ENCODE measurements at places on chromosomes 7 and 10. TPM values are rescaled to one million over a fixed set of nuclear protein-coding genes. Genes with fewer than 3 reads are reported as not detected.

DNA sequence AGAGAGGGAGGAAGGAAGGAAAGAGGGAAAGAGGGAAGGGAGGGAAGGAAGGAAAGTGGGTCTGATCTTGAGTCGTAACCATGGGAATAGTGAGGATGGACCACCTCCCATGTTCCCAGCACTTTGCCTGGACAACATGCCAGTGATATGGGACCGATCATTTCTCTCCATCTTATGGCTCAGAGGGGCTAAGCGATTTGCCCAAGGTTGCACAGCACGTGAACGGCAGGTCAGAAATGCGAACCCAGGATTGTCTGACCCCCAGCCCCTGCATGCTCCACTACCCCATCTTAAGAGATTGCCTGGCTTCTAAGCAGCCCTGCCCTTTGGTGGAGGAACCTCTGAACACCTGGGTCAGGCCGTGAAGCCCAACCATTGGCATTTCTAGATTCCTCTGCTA, 109.0 kb upstream of the CARD11 start:
- DNase-seq: no peak

DNA sequence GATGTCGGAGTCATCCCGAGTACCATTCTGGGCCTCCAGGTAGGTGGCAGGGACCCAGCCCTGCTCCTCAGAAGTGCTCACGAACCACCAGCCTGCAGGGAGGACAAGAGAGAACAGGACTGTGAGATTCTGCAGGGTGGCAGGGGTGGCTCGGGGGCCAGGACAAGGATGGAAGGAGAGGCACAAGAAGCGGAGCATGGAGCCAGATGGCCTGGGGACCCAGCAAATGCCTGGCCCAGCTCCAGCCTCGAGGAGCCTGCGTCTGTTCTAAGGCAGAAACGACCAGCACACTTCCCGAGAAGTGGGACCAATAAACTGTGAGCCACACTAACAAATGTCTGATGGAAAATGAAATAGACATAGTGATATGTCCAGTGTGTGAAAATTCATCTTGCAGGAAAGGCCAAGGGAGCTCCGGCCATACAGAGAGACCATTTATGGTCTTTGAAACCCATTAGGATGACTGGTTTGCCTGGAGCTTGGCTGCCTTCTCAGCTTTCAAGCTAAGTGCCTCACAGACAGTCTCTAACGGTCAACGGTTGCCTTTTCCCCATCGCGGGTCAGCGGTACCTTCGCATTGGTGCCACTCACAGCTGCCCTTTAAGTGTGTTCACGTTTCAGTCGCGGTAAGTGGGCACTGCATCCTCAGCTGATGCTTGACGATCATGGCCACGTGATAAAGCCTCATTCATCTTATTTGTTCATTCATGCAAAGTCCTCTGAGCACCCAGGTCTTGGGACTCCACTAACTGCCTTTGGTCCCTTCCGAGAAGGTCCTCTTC, 133.8 kb downstream of the NEURL1 start:
- no peak for DNase-seq

DNA sequence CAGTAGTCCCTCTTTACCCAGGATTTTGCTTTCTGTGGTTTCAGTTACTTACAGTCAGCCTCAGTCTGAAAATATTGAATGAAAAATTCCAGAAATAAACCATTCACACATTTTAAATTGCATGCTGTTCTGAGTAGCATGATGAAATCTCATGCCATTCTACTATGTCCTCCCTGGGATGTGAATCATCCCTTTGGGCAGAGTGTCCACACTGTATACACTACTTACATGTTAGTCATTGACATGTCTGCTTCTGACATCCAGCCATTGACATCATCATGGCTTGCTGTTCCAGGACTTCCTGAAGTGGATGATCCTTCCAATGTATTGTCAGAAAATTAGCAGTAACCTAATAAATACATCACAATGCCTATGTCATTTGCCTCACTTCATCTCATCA, 34.6 kb upstream of the MALRD1 start:
- peak; percentile 19 for DNase-seq

GRCh38 chr7:30412782-30413504, 65.6 kb downstream of the NOD1 start:
- DNase-seq: peak; percentile 93

DNA sequence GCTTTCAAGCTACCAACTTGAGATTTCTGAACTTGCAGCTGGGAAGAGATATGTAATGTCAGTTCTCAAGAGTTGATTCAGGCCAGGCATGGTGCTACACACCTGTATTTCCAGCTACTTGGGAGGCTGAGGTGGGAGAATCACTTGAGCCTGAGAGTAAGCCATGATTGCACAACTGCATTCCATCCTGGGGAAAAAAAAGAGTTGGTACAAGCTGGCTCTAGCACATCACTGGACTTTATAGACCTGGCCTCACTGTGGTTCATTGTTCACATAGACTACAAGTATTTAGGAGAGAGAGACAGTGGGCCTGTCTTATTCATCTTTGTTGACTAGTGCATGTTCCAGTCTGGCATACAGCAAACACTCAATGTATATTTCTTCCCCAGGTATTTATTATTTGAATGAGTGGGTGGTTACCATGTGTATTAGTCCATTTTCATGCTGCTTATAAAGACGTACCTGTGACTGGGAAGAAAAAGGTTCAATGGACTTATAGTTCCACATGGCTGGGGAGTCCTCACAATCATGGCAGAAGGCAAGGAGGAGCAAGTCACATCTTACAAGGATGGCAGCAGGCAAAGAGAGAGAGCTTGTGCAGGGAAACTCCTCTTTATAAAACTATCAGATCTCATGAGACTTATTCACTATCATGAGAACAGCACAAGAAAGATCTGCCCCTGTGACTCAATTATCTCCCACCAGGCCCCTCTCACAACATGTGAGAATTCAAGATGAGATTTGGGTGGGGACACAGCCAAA, 176.5 kb downstream of the PFKFB3 start:
- DNase-seq: no peak

DNA sequence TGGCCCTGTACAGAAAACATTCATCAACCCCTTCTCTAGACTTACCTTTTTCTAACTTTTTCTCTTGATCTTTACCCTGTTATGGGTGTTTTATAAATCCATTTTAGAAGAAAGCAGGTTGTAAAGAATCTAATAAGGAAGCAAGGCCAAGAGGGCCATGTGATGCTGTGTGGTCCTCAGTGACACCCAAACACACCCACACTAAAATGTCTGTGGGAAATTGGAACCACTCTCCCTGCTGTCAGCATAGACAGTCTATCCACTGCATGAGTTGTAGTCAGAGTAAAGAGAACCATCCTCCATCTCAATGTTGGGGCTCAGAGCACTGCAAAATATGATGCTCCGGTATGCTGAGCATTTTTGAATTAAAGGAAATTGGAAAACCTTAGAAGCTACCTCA, 235.5 kb downstream of the SKIDA1 start:
- no peak for DNase-seq

DNA sequence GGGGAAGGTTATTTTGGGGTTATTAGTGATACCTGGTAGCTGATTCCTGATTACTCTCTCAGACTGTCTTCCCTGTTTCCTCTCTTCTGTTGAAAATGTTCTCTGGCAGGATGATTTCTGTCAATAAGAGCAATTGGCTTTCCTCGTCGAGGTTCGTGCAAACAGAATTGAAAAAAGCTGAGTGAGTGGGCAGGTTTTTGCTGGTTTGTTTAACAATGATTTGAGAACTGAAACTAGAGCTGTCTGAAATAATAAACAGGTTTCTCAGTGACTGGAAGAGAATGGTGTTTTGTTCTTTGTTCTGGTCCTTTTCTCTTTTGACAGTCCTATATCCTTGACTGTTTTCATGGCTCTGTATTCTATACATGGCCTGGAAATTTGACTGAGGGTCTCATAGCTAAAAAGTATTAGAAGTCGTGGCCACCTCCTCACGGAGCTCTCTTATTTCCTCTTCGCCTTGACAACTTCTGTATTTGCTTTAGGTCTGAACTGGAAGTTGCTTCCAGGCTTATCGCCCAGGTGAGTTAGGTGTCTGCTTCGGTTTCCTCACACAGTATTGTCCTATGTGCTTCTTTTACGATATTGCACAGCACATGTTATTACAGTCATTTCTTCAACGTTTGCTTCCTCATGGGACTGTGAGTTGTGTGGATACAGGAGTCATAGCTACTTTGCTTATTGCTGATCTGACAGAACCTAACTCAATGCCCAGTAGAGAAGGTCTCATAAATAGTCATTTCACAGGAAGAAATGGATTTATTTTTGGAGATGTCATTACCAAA, 403.6 kb downstream of the NRG3 start:
- DNase-seq: no peak

- DNase-seq: peak; percentile 53
Measured at GRCh38 chr10:33115738-33116719, 158.0 kb upstream of the ITGB1 start.

DNA sequence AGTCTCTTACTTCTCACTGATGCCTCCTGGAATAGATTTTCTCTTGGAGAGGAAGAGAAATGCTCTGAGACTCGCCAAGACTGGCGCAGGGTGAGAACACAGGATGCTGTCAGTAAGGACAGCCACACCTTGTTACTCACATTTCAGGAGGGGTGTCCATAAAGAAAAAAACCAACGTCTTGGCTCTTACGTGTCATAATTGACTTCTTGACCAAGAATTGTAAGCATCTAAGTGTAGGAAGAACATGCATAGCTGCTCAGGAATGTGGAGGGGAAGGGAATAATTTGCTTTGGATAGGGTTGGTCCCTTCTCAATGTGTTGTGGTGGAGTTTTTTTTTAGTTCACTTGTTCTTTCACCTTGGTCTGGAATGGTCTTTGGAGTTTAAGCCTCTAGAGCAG, 43.8 kb upstream of the ZNF438 start:
- DNase-seq: peak; percentile 78

DNA sequence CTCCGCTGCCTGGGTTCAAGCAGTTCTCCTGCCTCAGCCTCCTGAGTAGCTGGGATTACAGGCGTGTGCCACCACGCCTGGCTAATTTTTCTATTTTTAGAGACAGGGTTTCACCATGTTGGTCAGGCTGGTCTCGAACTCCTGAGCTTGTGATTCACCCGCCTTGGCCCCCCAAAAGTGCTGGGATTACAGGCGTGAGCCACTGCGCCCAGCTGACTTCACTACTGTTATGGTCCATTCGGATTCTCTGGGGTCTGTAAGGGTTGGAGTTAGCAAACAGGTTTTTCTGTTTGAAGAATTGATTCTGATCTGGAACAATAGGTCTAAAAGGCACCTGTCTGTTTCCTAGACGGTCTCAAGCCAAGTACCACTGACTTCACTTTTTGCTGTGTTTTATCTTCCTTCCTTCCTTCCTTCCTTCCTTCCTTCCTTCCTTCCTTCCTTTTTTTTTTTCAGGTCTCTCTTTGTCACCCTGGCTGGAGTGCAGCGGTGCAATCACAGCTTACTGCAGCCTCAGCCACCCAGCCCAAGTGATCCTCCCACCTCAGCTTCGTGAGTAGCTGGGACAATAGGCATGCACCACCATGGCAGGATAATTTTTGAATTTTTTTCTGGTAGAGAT, 192.2 kb downstream of the CAMK1D start:
- DNase-seq: no peak

GRCh38 chr10:11653758-11654471, 42.5 kb upstream of the USP6NL start:
- DNase-seq: no peak

GRCh38 chr10:121158988-121159579, 307.9 kb downstream of the WDR11 start:
- DNase-seq: no peak

GRCh38 chr7:46292741-46293140, 371.7 kb upstream of the IGFBP3 start:
- no peak for DNase-seq

GRCh38 chr7:105796365-105796764, 80.0 kb downstream of the ATXN7L1 start:
- no peak for DNase-seq

DNA sequence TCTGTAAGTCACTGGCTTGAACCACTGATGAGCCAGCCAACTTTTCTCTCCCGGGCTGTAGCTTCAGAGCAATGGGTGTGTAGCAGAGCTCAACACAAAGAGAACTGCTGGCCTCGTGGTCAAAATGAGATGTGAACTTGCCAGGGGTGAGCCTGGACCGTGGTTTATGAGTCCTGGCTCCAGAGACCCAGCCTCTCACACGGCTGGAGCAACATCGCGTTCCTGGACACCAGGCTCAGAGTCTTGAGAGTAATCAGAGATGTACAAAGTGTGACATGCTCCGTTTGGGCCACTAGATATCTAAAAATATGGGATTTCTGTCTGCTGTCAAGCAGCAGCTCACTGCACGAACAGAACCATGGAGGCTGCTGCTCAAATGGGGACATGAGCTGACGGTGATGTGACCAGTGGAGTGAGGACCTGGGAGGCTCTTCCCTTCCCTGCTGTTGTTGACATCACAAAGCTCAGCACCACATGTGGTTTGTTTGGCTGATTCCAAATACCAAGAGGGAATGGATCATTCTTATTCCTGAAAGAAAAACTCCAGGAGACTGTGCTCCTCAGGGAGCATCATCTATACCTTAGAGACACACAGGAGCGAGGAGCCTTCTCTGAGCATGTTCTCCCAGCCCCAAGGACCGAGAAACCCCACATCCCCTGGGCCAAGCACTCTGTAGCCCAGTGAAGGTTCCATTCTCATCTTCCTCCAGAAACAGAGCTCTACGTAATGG, 9.2 kb upstream of the SVIL start:
- no peak for DNase-seq

DNA sequence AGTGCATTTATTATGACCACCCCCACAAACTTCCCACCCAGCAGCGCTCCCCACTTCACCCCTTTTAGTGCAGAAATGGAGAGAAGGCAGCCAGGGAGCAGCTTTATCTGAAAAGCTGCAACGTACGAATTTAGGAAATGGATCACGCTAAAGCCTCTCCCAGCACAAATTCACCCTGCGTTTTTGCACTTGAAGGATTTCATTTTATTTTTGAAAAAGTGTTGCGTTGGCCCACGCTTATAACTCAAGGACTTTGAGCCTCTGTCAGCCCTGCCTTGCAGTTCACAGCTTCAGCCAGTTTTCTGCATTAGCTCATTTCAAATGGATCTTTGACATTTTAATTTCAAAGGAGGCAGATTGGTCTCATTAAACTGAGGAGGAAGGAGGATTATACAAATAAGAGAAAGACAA, 556.1 kb downstream of the KCNMA1 start:
- DNase-seq: no peak

DNA sequence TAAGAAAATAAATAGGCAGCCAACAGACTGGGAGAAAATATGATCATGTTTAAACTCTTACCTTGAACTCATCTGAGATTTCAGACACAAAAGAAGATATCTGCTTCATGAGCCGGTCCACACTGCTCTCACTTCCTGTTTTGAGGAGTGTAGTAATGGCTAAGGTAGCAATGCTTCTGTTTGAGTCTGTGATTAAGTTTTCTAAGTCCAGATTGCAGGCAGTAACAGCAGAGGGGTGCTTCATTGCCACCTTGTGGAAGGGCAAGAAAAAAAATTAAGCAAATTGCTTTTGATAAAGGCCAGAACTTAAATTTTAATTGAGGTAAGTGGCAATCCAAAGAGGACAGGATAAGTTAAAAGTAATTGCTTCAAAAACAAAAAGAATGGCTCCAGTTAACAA, 69.1 kb downstream of the MEST start:
- DNase-seq: peak; percentile 58

The NPFFR1 gene
- total RNA-seq: not detected

The CADPS2 gene
- total RNA-seq: 3.4 TPM

The OR2A12 gene
- not detected for total RNA-seq

The C10orf53 gene
- total RNA-seq: not detected

The FBXL13 gene
- 2.9 TPM for total RNA-seq

The CLRN3 gene
- not detected for total RNA-seq

The ZNF365 gene
- total RNA-seq: 10.8 TPM

The FFAR4 gene
- not detected for total RNA-seq

Data from A172 (cell line).